ENCODE measurements at places on chromosomes 12 and 14.

DNA sequence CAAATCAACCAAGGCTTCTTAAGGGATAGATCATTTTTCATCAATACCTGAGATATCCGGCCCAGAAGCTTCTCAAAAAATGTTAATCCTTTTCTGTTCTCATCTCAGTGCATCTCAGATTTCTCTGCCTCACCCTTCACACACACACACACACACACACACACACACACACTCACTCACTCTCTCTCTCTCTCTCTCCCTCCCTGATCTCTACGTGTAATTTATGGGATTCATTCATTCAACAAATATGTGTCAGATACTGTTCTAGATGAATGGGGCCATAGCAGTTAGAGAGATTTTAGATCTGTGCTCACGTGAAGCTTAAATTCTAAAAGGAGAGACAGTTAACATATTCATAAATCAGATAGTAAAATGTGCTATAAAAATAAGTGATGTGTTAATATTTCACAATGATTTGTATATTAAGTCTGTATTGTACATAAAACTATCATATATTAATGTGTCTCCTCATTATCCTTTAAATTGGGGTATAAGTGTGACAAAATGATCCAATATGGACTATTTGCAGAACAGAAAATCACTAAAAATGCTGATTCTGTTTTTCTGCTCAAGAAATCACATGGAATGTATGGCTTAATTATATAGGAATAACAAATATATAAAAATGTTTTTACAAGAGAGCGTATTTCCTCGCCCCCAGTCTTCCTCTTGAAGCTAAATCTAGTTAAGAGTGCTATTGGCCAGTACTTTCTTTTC lies 7.3 kb upstream of the FRMD6 start:
- no peak for DNase-seq

- no peak for DNase-seq
Measured at GRCh38 chr12:18690653-18691052, 47.2 kb downstream of the PLCZ1 start.

DNA sequence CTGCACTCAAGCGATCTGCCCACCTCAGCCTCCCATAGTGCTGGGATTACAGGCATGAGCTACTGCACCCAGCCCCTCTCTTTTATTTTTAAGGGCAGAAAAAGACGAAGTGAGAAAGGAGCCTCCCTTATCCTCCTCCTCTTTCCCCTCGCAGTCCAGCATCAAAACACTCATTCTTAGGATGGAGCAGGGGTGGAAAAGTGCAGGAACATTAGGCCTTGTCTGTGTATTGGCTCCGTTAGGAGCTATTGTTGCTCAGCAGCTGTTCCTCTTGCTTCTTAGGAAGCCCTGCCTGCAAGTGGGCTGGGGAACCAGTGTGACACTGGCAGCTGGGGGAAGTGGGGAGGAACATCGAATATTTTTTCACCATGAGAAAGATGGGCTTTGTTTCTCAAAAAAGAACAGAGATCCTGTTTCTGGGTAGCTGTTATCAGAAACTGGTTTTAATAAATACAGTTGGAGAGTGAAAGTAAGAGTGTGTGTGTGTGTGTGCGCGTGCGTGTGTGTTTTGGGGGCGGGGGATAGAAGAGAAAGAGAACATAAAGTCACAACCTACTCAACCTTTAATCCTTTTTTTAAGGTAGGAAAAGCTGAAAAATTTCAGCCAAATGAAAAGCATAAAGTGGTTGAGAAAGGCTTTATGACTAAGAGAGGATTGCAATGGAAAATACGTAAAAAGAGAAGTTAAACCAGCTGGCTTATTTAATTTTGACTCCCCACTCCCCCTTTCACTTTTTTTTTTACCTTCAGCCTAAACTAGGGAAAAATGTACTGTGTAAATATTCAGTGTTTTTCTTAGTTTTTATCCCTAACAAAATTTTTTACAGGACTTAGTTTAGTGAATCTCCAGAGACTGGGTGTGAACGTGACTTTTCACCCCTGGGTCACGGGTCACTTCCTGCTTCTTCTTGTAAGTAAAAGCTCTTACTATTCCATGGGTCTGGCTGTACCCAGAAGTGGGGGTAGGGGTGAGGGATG lies 197.2 kb upstream of the PLEKHG7 start:
- peak; percentile 47 for DNase-seq

DNA sequence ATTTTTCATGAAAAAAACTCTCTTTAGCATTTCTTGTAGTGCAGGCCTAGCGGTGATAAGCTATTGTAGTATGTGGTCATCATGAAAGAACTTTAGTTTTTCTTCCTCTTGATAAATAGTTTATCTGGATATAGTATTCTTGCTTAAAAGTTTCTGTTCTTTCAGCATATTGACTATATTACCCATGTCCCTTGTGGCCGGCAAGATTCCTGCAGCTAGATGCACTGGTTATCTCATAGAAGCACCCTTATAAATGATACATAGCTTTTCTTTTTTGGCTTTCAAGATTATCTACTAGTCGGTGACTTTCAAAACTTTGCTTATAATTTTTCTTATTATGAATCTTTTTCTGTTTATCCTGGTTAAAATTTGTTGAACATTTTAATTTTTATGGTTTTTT lies 234.8 kb downstream of the ALG10 start:
- DNase-seq = no peak

DNA sequence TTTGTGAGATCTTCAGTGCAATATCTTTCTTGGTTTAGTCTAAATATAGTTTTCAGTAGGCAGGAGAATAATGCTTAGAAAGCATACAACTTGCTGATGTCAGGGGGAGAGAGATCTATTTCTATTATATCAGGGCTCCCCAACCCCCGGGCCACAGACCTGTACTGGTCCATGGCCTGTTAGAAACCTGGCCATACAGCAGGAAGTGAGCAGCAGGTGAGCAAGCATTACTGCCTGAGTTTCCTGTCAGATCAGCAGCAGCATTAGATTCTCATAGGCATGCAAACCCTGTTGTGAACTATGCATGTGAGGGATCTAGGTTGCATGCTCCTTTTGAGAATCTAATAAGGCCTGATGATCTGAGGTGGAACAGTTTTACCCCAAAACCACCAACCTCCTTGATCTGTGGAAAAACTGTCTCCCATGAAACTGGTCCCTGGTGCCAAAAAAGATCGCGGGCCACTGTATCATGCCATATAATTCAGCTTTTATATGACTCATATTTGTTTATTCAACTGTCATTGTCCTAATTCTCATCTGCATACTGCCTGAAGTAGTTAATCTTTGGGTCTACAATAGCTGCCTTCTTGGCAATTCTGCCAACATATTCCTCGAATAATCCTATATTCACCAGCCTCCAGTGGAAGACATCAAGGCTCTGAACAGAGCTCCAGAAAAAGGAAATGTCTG lies 163.6 kb upstream of the DYRK2 start:
- no peak for DNase-seq
